ENCODE measurements at places on chromosomes 7 and 10.

DNA sequence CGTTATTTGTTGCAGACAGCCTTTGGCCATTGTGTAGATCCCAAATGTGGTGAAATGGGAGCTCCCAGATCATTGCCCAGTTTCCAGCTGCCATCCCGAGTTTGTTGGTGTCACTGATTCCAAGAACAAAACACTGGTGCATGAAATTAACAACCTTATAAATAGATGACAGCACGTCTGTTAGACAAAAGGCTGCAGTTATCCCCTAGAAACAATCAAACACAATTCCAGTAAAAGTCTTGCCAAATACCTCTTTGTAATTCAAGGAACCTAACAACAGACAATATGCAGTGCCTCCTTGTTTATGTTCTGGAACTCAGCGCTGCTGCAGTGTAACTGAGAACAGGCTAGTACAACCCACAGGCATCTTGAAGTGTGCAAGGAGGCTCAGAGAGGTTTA, 404.5 kb downstream of the PAXIP1 start:
- peak; percentile 1 for DNase-seq

GRCh38 chr10:5742116-5742515, 57.5 kb downstream of the TASOR2 start:
- DNase-seq: no peak

DNA sequence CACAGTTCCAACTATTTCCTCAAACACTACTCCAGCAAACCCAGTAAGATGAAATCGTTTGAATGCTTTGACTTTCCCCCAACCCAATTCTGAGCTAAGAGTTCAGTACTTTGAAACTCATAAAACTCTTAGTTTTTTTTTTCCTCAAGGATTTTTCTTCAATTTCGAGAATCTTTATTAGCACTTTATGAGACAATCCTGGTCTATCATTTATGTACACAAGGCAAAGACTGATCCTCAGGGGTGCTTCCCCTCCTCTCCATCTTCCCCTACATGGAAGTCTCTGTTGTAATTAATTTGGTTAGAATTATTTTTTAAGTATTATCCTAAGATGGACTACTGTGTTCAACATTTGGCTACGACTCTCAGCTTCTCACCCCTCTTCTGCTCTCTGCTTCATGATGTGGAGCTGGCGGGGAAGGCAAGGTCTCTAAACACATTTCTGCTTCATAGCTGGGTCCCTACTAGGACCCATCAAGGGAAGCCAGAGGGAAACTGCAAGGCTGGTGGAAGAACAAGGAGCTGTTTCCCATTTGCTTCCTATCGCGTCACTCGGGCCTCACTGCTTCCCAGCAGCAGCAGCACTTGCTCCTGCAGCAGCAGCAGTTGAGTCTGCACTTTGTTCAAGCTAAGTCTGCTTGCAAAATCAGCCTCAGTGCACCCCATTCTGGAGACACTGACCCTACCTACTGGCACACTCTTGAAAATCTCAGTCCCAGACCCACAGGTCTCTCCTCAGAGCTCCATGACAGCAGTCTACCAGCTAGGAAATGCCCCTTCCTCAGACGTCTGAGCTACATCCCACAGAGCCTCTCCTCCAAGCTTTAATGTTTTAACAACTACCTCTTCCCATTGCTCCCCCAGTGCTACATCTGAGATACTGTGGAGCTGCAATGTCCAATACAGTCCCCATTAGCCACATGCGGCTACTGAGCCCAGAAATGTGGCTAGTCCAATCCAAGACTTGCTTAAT, 90.0 kb downstream of the CHCHD3 start:
- peak; percentile 17 for DNase-seq

GRCh38 chr10:8051109-8051821, 3.2 kb upstream of the GATA3 start:
- no peak for DNase-seq

- DNase-seq: no peak
Observed at GRCh38 chr7:8155836-8156235, 106.1 kb downstream of the ICA1 start.

DNA sequence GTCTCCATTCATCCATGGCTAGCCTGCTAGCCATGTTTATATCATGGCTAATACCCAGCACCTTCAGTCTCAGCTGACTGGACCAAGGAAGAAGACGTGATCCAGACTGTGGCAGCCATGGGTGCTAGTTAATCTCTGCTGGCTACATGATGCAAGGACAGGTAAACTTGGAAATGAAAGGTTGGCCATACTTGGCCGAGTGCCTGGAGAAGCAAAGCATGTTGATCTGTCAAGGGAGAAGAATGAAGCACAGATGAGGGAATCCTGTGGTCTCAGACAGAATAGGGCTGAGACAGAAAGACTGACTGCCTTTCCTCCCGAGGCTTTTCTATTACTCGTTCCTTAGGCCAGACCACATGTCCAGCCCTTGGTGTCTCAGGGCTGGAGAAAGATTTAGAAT, 41.1 kb downstream of the CPVL start:
- DNase-seq: no peak
